ENCODE measurements at places on chromosomes 1 and 21. TPM values are rescaled to one million over a fixed set of nuclear protein-coding genes. Genes with fewer than 3 reads are reported as not detected.

SUSD4 gene
- polyA plus RNA-seq: 2.0 TPM

- DNase-seq: no peak
These were observed 12.4 kb downstream of the SLC30A1 start for GRCh38 chr1:211566431-211567025.

LCE1D gene
- not detected for polyA plus RNA-seq

EVI5 gene
- 12.8 TPM for polyA plus RNA-seq

- DNase-seq: no peak
These were observed 4.4 kb downstream of the ATP5PB start for GRCh38 chr1:111453706-111454105.

DNA sequence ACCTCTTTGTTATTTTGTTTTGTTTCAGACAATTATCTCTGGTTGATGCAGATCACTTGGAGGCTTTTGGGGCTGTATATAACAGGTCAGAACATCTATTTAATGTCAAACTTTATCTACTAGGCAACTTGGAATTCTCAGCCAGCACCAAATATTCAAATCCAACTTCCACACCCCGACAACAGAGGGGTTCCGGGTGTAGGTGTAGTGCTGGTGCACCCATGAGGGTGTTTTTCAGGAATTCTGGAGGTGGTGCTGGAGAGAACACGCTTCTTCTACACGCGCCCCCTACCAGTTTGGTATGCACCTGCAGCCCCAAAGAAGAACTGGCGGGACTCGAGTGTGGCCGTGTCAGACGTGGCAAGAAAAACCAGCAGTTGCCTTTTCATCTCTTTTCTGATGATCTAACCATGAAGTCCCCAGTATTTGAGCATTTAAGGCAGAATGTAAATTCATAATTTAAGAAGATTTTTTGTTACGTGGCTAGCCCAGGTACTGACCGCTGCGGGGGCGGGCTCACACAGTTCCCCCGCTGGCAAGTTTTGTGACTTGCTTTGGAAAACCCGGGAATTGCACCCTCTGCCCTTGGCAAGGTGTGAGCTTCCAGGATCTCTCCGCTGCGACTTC lies 462 bp upstream of the TLCD4 start:
- peak; percentile 29 for DNase-seq
